ENCODE measurements at places on chromosomes 5 and 9. TPM values are rescaled to one million over a fixed set of nuclear protein-coding genes. Genes with fewer than 3 reads are reported as not detected.

DNA sequence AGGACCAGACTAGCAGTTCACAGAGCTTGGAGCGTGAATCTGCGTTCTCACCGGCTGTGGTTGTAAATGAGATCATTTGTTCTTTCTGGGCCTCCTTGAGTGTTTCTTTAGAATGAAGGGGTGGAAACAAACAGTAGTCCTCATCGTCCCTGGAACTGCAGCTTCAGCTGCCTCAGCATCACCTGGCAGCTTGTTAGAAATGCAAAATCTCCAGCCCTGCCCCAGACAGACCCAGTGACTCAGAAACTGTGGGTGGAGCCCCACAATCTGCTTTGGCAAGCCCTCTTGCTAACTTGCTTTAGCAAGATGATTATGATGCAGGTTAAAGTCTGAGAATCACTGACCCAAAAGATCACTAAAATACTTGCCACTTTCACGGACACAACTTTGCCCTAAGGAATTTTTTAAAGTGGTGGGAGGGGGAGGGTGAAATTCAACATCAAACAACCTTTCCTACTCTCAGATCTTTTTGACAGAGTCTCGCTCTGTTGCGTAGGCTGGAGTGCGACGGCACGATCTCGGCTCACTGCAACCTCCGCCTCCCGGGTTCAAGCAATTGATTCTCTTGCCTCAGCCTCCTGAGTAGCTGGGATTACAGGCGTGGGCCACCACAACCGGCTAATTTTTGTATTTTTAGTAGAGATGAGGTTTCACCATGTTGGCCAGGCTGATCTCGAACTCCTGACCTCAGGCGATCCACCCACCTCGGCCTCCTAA, 86.0 kb downstream of the BRINP1 start:
- DNase-seq, result peak; percentile 37

GRCh38 chr5:55151923-55152842, 7.8 kb upstream of the GPX8 start:
- no peak for DNase-seq

- DNase-seq, result no peak
These were observed 98.5 kb downstream of the MRPS27 start for GRCh38 chr5:72221541-72221940.

GRCh38 chr9:6852243-6852963, 94.6 kb downstream of the KDM4C start:
- DNase-seq, result no peak

SARDH gene
- polyA plus RNA-seq, result 8.1 TPM

DNA sequence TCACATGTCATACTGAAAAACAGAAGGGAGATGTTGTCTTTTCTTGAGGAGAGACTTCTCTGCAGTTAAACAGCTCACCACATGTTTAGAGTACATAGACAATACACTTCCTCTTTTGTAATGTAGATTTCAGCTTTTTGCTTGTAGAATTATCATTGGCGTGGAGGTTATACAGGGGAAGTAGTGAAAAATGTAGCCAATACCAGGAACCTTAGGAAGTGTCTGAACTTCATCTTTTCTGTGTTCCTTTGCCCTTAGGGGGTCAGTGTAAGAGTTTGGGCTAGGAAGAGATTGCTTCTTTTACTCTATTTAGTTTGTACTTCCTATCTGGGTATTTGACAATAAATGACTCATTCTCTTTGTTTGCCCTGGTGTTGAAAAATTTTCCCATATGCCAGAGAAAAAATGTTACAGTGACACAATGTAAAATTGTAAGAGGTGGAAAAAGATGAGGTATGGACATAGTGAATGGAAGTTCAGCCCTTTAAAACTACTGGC, 21.0 kb upstream of the CDKN2B start:
- no peak for DNase-seq

DNA sequence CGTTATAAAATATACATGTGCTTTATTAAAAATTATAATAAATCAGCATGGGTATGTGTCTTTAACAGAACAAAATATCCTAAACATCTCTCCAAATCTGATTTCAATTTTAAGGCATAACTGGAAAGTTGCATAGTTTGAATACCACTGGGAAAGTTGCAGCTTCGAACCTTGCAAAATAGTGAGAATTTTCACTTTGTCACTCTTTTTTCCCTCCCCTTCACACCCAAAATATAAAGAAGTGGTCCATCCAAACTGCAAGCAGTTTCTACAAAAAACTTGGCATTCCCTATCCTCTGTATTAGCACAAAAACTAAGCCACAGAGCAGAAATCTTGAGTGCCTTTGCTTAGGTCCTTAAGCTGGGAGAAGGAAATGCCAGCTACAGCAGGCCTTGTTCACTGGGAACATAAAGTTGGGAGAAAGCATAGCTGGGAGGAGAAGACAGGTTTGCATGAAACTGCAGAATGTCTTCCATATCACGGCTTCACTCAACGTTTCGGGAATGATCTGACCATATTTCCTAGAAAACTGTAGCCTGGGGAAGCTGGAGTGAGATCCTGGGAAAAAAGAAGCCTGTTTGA, 400.3 kb downstream of the EBF1 start:
- no peak for DNase-seq

DNA sequence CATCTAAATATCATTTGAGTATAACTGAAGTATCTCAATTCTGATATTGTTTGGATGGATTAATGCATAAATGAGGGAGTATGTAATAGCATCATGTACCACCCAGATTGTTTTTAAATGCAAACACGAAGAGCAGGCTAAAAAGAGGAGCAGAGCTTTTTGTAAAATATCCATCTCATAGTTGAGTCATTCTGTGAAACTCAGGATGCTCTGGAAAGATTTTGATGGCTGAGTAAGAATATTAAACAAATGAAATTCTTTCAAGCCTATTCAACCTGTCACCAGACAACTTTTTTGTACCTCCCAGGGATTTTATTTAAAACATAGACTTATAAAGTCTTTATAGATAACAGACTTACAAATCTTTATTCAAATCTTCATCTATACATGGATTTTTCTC, 625.9 kb downstream of the TLE4 start:
- no peak for DNase-seq

OR1J2 gene
- not detected for polyA plus RNA-seq

GRCh38 chr5:150347003-150347402, 10.5 kb upstream of the TCOF1 start:
- DNase-seq, result no peak

DNA sequence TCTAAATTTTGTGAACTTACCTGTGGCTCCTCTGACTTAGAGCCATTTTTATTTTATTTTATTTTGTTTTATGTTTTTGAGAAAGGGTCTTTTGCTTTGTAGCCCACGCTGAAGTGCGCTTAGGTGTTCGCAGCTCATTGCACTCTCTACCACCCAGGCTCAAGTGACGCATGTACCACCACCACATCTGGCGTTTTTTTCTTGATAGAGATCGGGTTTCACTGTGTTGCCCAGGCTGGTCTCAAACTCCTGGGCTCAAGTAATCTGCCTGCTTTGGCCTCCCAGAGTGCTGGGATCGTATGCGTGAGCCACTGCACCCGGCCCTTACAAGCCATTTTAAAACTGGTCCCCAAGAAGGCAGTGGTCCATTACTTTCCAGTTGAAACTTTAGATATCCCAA, 18.5 kb downstream of the MATR3 start:
- no peak for DNase-seq

MYO10 gene
- 52.4 TPM for polyA plus RNA-seq

DNA sequence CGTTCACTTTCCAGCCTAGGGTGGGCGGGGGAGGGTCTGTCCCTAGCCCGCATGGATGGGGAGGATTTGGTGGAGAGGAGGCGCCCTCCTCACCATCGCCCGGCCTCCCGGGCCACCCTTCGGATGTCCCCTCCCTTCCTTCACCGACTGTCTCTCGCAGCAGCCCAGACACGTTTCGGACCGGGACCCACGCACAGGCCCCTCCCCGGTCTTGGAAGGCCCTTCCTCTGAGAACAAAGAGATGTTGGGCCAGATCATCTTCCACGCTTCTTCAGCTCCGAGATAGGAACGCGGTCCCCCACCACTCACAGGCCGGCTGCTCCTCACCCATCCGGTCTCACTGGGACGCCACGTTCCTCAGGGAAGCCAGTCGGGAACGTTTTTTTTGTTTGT, 640 bp upstream of the DPM2 start:
- DNase-seq, result no peak

DNA sequence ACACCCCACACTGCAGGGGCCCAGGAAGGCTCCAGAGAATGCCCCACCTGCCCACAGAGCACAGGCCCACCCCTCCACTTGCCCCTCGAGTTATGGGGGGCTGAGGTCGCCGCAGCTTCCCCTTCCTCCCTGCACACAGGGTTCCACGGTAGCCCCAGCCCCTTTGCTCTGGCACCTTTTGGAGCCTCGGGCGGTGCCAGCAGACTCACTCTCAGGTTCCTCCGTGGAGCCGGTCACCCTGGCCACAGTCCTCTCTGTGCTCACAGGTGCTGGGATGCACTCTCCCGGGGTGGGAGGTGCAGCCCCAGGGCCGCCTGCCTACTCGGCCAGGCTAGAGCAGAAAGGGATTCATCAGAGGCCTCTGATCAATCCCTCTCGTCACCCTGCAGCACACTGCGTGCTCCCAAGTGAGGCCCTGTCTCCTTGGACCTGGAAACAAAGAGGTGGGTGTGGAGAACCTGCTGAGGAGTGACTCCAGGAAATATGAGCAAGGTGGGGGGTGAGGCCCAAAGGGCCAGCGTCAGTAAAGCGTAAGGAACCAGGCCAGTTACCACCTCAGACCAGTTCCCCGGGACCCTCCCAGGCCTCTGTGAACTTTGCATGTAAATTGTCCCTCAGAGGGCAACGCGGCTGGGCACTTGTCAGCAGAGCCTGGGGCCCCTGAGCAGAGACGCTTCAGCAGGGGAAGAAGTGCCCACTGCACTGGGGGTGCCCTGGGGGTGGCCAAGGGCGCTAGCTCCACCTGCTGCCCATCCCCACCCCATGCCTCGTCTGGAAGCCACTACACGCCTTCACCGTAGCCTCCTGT, 167.8 kb downstream of the OLFM1 start:
- no peak for DNase-seq

DNA sequence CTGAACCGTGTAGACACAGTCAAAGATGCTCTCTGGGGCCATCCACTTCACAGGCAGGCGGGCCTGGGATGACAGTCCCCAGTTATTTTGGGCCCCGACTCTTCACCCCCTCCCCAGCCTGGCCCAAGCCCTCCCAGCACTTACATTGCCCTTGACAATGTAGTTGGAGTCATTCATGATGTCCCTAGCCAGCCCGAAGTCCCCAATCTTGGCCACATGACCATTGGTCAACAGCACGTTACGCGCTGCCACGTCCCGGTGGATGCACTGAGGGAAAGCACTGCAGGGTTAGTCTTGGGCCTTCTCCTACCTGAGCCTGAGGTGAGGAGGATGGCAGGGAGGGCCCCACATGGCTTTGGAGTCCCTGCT, 30.3 kb downstream of the CSF1R start:
- no peak for DNase-seq

DNAJC25 gene
- 14.6 TPM for polyA plus RNA-seq

DNA sequence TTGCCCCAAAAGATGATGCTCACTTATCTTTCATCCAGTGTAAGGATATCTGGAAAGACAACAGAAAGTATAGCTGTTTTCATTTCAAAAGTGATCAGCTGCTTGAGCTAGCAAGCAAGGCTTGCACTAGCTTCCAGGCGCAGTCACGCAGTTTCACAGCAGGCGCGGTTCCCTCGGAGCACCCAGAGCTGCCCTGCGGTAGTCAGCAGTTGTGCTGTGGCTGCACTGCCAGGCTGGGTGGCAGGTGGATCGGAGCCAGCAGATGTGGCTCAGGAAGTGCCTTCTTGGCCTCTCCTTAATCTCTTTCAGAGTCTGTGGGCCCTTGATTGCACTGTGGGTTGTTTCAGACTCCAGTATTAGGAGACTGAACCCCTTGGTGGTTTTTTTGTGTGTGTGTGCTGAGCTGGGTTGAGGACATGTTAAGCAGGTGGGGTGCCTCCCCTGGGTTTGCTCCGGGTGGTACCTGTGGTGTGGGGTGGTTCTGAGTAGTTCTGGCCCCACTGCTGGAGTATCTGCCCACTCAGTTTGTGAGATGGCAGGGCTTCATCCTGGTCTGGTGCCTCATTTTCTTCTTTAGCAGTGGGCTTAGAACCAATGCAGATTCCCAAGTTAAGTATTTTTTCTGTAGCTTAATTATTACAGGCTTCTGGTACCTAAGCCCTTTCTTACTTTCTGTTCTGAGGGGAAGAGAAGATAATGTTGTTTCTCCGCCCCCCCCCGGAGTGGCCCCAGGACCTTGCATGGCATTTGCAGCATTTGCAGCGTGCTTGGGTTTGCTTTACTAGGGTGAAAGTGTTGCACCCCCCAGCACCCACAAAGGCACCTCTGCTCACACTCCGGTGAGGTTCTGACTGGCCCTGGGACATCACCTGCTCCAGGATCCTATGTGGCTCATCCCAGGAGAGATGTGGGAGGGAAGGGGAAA, 16.4 kb downstream of the TENT4A start:
- DNase-seq, result no peak

DNA sequence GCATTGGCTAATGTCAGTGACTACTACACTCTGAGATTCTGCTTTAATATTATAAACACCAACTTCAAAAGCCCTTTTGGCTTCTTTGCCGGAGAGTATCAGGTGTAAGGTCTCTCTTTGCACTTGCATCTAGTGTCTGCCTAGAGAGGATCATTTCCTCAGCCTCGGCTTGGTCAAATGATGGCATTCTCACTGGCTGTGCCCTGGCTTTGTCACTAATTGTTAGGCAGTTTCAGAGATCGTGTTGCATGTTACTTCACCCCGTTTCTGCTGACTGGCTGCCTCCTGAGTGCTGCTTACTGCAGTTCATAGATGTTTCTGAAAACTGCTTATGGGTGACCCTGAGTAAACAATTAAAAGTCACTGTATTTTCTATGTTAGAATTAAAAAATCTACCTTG, 48.8 kb downstream of the SLC1A3 start:
- peak; percentile 30 for DNase-seq

GLDC gene
- polyA plus RNA-seq, result 15.6 TPM

GRCh38 chr9:134320126-134320867, 6.0 kb upstream of the RXRA start:
- DNase-seq, result peak; percentile 48

- DNase-seq, result no peak
These were observed 630.4 kb downstream of the PRELID2 start for GRCh38 chr5:145204743-145205142.

GRCh38 chr5:38557308-38557710, 863 bp upstream of the LIFR start:
- DNase-seq, result no peak

- no peak for DNase-seq
These were observed 44.6 kb upstream of the ZSWIM6 start for GRCh38 chr5:61287474-61287873.

GRCh38 chr9:117719161-117719920, 15.1 kb downstream of the TLR4 start:
- DNase-seq, result no peak

ZFP2 gene
- polyA plus RNA-seq, result 0.85 TPM
